Peyer's patch (tissue), 4 donors: ENCODE measurements at places on chromosomes 16 and 17.

DNA sequence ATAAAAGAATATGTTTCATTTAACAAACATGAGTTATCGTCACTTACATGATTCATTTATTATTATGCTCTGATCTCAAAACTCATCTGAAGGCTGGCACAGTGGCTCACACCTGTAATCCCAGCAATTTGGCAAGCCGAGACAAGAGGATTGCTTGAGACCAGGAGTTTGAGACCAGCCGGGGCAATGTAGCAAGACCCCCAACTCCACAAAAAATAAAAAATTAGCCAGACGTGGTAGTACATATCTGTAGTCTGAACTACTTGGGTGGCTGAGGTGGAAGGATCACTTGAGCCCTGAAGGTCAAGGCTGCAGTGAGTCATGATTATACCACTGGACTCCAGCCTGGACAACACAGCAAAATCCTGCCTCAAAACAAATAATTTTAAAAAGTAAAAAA, 16.0 kb downstream of the APPBP2 start:
- no peak for DNase-seq

GRCh38 chr16:10776280-10776679, 32.6 kb downstream of the NUBP1 start:
- DNase-seq: no peak

GRCh38 chr16:84105948-84106740, 10.6 kb downstream of the MBTPS1 start:
- DNase-seq: no peak

DNA sequence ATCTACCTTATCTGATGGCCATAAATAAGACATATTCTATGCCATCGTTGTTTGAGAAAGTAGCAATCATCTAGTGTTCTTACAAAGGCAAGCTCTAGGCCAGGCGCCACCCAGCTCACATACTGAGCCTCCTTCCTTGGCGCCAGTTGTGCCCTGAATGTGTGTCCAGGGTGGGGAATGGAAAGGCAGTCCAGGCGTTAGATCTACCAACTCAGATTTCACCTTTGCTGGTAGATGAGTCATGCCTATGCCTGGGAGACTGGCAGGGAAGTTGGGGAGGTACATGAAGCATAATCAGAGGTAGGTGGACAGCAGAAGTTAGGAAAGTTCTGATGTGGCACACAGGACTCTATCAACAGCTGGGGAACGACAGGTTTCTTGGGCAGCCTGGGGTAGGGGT, 23.6 kb downstream of the SDR42E1 start:
- DNase-seq: peak; percentile 54
